ENCODE measurements at places on chromosomes 1 and 21. TPM values are rescaled to one million over a fixed set of nuclear protein-coding genes. Genes with fewer than 3 reads are reported as not detected.

- no peak overlapping the region for H3K27ac ChIP-seq
- H3K4me3 ChIP-seq: no peak overlapping the region
- no peak for DNase-seq
- no peaks in the 10 kb centered on the region for H3K36me3 ChIP-seq
- no peaks in the 10 kb centered on the region for H3K4me1 ChIP-seq
These were observed 393.0 kb downstream of the LRRIQ3 start for GRCh38 chr1:73804935-73805334.

RGS8 gene
- not detected for total RNA-seq

TFF3 gene
- not detected for total RNA-seq

HMGN1 gene
- 399 TPM for total RNA-seq

INSRR gene
- total RNA-seq: 0.17 TPM

DNAJC28 gene
- total RNA-seq: 1.00 TPM

KIAA0040 gene
- total RNA-seq: 37.4 TPM
